Heart left ventricle (tissue), 16 donors: ENCODE measurements at places on chromosomes 2 and 18.
A peak's percentile ranks its signal among the peaks of the same experiment; 100 is the strongest.

DNA sequence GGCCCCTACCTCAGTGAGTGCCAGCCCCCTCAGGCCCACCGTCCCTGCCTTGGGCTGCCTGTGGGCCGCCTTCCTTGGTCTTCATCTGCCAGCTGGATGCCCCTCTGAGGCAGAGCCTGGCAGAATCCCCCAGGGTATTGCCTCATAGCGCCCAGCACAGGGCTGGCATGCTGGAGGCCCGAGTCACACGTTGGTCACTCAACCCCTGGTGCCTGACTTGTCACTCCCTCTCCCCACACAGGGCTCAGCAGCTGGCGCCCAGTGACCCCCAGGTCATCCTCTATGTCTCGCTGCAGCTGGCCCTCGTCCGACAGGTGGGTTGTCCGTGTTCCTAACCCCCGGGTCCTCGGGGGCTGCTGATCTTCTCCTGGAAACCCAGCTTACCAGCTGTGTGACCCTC is 108.4 kb upstream of the MCFD2 start:
- no peak for DNase-seq

GRCh38 chr2:101733257-101733993 is 35.9 kb downstream of the MAP4K4 start:
- DNase-seq: peak; percentile 37

- peak; percentile 61 for DNase-seq
These were observed 61.3 kb downstream of the LONRF2 start for GRCh38 chr2:100260712-100261620.

DNA sequence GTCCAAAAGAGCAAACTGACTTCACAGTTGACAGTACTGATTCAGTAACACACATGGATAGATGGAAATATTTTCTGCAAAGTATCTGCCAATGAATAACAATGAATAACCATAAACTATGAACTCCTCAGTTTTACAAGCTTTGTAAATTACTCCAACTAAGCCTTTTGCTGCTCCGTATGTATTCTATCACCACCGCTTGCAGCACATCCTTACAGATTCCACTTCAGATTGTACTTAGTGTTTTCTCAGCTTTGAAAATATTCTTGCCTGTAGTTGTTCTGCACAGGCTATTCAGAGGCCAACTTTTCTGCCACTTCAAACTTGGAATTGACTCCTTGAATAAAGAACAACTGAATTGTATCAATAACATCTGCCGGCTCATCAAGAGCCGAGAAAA is 36.2 kb downstream of the TLK1 start:
- no peak for DNase-seq

GRCh38 chr2:205948883-205949282 is 137.1 kb downstream of the INO80D start:
- DNase-seq: no peak

DNA sequence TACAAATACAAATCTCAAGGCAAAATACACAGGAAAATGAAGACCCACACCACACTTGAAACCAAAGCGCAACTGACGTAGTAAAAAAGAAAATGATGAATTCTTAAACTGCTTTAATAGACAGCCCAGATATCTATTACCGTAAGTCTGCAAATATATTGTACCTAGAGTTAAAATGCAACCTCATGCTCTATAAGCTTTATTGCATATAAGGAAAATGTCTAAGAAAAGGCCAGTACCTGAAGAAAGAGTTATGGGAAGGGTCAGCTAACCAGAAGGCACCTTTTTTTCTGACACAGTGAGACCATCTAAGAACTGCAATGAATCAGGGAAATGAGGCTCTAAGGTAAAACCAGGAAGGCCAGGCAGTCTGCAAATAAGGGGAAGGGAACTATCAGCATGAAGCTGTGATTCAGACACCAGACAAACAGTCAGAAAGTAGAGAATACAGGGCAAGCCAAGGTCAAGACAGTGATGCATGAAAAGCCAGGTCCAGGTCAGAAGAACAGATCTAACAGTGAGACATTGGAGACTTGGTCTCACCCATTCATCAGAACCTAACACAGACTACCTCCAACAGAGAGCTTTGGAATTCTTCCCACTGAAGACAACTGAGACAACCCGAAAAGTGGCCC is 46.9 kb downstream of the PDE11A start:
- no peak for DNase-seq

GRCh38 chr2:146239392-146240135 is 1605.3 kb upstream of the ACVR2A start:
- no peak for DNase-seq

- DNase-seq: no peak
These were observed 437.3 kb downstream of the ZNF521 start for GRCh38 chr18:24914685-24915084.

DNA sequence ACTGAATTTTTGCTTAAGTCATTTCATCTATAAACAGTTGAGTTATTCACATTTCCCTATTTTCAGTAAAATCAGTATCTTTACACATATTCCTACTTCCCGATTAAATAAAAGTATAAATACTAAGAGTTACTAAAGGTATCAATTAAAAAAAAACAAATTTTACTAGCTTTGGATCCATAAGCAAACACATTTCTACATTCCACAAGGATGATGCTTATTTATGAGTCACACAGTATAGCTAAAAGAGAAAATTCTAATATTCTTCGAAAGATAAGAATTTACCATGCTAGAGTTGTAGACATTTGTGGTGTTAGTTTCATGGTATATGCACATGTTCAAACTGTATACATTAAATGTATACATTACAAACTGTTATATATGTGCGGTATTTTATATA is 23.7 kb downstream of the PGAP1 start:
- DNase-seq: no peak

DNA sequence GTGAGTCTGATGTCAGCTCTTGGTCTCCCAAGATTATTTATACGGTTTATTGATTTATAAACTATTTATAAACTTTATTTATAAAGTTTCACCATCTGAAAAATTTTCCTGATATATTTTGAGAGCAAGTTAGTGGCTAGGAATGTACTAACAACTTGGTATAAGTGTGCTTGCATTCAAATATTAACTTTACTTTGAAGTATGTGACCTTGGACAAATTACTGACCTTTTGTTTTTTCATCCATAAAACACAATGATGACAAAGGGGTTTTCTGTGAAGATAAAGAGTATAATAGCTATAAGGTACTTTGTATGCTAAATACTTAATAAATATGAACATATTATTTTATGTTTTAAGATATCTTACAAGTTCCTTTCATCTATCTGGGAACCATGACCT is 221.7 kb downstream of the GCA start:
- DNase-seq: no peak

GRCh38 chr2:202375033-202375608 is 1.0 kb upstream of the BMPR2 start:
- peak; percentile 85 for DNase-seq

DNA sequence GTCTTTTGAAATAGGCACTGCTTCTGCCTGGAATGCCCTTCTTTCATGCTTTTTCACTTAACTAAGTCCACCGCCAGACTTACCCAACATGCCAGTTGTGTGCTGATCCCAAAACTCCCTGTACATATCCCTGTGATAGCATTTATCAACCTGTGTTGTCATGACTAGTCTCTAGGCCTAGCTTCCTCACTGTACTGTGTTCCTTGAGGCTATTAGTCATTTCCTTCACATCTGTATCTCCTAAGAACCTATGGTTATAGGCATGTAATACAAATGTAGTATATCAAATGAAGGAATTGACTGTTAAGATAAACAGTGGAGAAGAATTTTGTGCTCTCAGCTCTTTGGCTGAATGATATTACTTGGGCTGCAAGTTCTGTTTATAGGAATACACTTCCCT is 184.3 kb downstream of the CYRIA start:
- DNase-seq: no peak

- no peak for DNase-seq
These were observed 1.6 kb downstream of the TMEM177 start for GRCh38 chr2:119680457-119681202.

GRCh38 chr2:60679036-60679780 is 76.9 kb upstream of the PAPOLG start:
- peak; percentile 28 for DNase-seq

DNA sequence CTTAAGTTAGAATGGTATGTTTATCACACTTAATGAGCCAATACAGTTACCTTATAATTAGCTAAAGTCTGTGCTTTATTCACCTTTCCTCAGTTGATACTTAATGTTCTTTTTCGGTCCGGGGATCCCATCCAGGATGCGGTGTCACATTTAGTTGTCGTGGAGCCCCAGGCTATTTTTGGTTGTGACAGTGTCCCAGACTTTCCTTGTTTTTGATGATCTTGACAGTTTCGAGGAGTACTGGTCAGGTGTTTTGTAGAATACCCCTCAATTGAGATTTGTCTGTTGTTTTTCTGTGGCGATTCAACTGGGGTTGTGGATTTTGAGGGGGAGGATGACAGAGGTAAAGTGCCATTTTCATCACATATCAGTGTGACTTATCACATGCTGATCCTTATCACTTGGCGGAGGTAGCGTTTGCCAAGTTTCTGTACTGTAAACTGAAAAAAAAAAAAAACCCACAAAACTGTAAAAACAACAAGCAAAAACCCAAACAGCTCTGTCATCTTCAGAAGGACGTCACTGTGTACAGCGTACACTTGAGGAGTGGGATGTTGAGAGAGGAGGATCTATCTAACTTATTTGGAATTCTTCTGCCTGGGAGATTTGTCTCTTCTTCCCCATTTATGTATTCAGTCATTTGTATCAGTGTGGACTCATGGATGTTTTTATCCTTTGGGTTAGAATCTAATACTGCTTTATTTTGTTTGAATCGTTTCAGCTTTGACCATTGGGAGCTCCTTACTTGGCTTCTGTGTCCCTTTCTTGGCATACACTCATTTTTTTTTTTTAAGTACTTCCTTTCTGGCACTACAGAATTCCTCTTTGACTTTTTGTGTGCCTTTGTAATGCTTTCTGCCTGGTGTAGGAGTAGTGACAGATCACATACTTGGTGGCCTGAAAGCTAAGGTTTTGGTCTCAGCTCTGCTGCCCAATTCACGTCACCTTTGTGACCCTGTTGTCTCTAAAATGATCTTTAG is 68.1 kb downstream of the FMNL2 start:
- no peak for DNase-seq

DNA sequence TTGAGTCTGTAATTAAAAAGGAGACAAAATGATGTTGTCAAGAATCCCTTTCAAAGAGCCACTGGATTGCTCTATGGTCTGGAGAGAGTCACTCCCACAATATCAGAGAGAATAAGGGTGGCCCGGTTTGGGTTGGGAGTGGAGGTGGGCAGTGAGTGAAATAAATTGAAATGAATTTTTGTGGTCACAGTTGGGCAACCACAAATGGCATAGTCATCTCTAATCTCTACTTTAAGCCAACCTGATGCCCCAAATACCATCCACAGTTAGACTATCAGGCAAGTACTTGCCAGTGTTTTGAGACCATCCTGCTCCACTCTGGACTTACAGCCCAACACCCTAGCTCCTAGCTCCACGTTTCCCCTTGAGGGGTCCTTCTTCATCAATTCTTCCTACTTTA is 559.7 kb downstream of the BCL11A start:
- no peak for DNase-seq

DNA sequence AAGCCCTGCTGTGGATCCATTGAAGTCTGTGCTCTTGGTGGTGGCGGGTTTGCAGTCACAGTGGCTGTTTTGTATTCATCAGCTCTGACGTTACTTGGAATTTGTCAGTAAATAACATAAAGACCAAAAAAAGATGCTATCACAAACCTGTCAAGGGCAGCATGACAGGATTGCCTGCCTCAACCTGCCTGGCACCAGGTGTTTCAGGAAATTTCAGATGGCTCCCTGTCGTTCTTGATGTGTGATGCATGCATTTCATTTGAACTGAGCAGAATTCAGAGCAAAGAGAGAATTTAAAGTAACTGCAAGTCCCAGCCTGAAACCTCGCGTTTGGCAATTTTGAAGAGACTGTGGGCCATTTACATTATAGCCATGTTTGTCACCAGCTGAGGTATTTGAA is 50.3 kb upstream of the EPC2 start:
- no peak for DNase-seq

GRCh38 chr2:29390136-29390535 is 274.9 kb downstream of the CLIP4 start:
- no peak for DNase-seq

DNA sequence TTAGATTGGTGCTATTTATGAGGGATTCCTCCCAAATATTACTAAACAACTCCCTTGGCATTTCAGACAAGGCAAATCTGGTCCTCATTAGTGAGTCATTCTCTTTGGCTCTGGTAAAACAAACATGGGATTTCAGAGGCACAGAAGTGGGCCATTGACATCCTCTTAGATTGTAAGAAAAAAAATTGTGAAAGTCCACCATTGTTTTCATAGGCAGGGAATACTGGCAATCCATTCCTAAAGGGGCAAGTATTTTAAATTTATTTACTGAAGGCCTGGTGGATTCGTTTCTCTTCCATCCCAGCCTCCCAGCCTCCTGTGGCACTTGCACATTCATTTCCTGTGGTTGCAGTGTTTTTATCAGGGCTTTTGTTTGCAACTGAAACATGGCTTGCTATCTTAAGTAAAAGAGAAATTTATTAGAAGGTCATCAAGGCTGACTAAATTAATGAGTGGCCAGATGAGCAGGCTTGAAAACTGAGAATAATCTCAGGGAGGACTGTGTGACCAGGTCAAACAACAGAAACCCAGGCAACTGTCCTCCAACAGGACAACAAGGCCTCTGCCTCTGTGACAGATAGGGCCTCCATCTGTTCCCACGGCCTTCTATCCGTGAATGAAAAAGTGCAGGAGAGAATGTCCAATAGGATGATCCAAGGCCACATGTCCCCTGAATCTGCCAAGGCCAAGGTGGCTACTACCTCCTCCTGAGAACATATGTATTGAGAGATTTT is 23.1 kb upstream of the TNFAIP6 start:
- no peak for DNase-seq

GRCh38 chr2:241146286-241146685 is 3.0 kb downstream of the PASK start:
- DNase-seq: no peak

DNA sequence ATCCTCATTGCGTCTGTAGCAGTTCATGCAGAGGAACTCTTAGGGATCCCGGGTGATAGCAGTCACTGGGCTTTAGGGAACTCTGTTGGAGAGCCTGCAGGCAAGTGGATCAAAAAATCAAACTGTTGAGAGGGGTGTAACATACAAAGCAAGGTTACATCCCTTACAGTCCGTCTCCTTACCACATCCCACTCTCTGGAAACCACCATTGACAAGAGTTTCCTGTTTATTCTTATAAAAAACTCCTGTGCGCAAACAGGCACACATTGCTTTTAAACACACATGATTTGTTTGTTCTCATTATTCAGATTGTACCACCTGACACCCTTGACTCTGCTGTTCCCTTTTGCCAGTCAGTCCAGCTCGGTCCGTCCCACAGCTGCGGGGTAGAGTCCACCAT is 137.7 kb downstream of the LTBP1 start:
- DNase-seq: no peak

- no peak for DNase-seq
These were observed 44.0 kb downstream of the MYL12B start for GRCh38 chr18:3305933-3306332.

GRCh38 chr2:231391981-231392380 is 3.5 kb upstream of the B3GNT7 start:
- DNase-seq: no peak

GRCh38 chr2:36906277-36906676 is 60.1 kb downstream of the STRN start:
- DNase-seq: no peak

- no peak for DNase-seq
These were observed 10.6 kb downstream of the FAP start for GRCh38 chr2:162232671-162233070.

GRCh38 chr18:58792086-58792485 is 72.6 kb upstream of the ZNF532 start:
- DNase-seq: no peak

GRCh38 chr2:123771928-123772632 is 253.0 kb upstream of the CNTNAP5 start:
- no peak for DNase-seq

- DNase-seq: no peak
These were observed 172.2 kb upstream of the MYO3B start for GRCh38 chr2:170005702-170006101.
